ENCODE measurements at places on chromosomes 11 and 22.

DNA sequence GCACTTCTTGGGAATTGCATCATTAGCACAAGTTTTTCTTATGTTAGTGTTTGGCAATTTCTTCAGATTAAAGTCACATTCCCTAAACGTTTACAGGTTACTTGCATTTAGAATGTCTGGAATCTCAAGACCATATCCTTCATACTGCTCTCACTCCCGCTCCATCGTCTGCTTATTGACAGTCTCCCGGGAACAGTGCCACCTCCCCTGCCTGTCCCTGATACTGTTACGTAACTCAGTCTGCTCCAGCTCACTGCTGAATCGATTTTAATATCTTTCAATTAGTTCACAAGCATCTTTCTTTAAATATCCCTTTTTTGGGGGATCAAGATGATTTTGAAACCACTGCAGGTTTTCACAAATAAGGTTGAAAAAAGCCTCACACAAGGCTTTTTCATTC is 48.2 kb downstream of the GLYATL2 start:
- no peak for DNase-seq

DNA sequence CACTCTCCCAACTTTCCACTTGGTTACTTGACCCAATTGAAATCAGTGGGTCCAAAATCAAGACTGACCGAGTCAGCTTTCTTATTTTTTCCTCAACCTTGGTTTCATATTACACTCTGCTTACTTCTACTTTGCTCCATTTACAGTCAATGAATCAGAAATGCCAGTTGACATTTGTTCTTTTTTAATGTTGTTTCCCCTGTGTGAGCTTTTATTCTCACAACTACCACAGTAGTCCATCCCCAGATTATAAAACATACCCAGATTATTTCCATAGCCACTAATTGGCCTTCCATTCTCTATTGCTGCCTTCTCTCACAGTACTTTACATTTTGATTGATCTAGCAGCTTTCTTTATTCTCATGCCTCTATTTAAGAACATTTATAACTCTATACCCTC is 50.0 kb downstream of the DNAJC24 start:
- no peak for DNase-seq

DNA sequence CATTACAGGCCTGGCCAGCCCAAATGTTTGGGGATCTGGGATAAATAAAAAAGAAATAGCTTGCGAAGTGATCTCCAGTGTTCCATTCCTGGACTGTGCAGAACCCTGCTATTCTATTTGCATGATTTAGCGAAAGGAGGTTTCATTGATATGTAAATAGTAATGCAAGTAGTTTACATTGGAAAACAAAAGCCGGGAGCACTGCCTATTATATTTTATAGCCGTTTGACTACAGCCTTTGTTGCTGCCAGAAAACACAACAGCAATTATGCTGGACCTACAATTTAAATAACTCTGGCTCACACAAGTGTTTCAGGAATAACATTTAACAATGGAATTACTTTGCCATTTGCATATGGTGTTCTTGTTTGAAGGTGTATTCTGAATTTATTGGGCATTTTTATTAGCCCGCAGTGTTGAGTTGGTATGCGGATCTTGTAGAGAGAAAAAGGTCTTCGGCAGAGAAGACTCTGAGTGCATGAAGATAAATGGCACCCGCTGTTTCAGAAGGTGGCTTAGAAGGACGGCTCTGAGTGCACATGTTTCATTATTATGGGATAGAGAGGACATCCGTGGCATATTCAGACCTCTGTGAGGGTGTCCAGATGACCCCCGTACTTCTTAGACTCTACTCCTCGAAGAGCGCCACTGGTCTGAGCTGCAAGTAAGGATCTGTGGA is 315.0 kb downstream of the BRD1 start:
- DNase-seq, result no peak

- no peak for DNase-seq
Measured at GRCh38 chr11:47538741-47539565, 14.0 kb downstream of the CELF1 start.

DNA sequence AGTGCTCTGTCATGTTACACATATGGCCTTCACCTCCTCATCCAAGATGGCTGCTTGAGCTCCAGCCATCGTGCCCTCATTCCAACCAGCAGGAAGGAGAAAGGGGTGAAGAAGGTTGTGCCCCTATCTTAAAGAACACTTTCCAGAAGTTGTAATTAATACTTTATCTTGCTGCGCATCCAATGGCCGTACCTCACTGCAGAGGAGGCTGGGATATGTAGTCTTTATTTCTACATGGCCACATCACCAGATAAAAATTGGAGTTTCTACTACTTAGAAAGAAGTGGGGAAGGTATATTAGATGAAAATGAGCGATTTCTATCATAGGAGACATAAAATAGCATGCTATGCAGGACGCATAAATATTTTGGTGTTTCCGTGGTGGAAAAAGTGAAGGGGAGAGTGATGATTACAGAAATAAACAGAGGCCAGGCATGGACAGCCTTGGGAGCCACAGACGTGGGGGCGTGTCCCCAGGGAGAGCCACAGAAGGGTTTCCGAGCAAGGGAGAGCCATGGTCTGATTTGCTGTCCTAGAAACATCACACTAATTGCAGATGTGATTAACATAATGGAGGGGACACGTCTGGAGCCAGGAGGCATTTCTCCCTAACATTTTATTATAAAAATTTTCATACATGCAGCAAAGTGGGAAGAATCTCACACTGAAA is 8.8 kb upstream of the MB start:
- DNase-seq, result no peak

GRCh38 chr11:61315260-61315659 is 17.6 kb downstream of the DDB1 start:
- DNase-seq, result no peak

- DNase-seq, result no peak
Measured at GRCh38 chr22:50446708-50447575, 27.9 kb downstream of the SBF1 start.

GRCh38 chr11:56558574-56558973 is 15.5 kb upstream of the OR5M11 start:
- DNase-seq, result no peak

Measured in pulmonary artery endothelial cell (primary cell).